ENCODE measurements at places on chromosomes 13 and 19.

DNA sequence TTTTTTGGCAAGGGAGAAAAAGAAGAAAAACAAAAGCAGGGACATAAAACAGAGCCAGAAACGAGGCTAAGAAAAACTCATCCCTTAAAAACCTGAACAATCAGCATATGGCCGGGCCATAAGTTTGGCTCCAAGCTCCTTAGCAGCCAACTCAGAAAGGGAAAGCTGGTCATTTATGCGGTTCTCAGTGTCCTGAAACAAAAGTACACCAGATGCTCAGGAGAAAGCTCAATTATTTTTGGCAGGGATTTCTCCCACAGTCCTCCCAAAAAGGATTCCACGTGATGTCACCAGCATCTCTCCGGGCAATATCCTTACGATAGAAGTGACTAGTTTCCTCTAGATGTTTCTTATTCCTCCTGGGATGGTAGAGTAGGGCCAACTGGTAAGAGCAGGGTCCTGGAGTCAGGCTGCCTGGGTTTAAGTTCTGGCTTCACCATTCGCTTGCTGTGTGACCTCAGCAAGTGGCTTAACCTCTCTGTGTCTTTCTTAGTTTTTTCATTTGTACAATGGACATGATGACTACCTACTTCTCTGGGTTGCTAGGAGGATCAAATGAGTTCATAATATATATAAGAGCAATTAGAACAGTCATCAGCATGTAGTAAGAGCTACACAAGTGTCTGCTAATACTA lies 34.0 kb downstream of the PIN1 start:
- no peak for DNase-seq

DNA sequence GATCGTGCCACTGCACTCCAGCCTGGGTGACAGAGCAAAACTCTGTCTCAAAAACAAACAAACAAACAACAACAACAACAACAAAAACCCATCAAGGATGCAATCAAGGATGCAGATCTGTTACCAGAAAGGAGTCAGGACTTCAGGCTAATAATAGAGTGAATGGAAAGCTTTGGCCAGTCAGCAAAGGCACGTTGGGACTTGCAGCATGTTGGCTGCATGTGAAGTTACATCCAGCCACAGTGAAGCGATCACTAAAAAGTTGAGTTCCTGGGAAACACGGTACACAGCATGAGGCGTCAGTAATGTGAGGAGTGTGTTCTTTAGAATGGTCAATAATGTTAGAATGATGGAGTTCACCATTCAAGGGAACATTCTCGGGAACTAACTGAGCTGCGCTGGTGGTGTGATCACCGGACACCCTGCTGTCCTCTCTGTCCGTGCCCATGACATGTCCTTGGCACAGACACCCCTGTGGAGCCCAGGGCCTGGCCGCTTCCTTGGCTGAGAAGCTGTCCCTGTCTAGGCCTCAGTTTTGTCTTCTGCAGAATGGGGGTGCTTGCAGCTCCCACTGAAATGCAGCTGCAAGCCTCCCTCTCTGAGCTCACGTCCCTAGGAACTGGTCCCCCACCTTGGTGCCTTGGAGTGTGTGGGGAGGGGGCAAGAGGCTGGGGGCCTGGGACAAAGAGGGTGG lies 2.3 kb upstream of the LGALS7B start:
- DNase-seq: no peak

GRCh38 chr19:39144290-39145071 lies 18.9 kb downstream of the PAK4 start:
- no peak for DNase-seq

- no peak for DNase-seq
Observed at GRCh38 chr19:6238256-6238642, 41.5 kb downstream of the MLLT1 start.

DNA sequence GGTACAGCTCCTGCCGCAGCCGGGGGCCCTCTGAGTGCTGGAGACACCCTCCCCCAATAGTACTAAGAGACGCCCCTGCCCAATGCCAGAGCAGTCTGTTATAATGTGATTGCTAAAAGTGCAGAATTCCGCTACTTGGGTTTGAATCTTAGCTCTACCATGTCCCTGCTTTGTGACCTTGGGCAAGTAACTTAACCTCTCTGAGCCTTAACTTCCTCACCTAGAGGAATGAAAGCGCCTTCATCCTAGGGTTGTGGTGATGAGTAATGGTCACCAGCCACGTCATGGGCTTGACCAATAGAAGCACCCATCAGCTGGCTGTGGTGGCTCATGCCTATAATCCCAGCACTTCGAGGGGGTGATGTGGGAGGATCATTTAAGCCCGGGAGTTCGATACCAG lies 6.5 kb downstream of the PLEKHG2 start:
- no peak for DNase-seq

- DNase-seq: no peak
Observed at GRCh38 chr19:14093117-14093823, 2.7 kb upstream of the SAMD1 start.

DNA sequence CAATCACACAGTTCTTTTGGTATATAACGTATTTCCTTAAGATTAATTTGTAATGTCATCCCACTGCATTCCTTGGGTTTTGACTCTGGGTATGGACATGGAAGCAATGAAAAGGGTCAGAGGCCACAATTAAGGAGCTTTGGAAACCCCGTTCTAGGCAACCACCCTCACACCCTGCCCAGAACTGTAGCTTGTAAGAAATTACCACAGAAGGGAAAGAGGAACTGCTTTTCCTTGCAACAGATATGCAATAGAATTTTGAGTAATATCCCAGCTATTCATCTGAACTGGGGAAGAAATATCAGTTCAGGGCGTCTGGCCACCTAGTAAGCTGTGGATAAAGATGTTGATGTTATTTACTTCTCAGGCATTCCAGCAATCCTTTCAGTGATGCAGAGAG lies 985 bp upstream of the CLC start:
- DNase-seq: no peak

All from stimulated activated CD8-positive, alpha-beta memory T cell treated with anti-CD3 and anti-CD28 coated beads, Interleukin-7, amount 100 ng/mL, for 4 hours (primary cell).